ENCODE measurements at places on chromosomes 1 and 21.

- DNase-seq: no peak
Measured at GRCh38 chr1:43009274-43009673, 50.6 kb upstream of the SLC2A1 start.

DNA sequence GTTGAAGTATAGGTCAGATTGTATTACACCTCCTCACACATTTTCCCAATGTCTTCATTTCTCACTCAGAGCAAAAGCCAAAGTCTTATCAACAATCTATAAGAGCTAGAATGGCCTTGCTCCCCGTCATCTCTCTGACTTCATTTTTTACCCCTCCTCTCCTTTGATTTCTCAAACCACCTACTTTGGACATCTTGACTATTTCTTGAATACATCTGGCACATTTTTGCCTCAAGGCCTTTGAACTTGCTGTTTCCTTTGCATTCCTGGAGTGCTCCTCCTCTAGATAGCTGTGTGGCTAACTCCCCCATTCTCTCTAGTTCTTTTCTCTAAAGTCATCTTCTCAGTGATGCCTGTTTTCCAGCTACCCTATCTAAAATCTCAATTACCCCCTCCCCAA lies 7.2 kb upstream of the XCL2 start:
- DNase-seq: no peak

- DNase-seq: no peak
Measured at GRCh38 chr1:7770669-7770996, 463 bp upstream of the VAMP3 start.

DNA sequence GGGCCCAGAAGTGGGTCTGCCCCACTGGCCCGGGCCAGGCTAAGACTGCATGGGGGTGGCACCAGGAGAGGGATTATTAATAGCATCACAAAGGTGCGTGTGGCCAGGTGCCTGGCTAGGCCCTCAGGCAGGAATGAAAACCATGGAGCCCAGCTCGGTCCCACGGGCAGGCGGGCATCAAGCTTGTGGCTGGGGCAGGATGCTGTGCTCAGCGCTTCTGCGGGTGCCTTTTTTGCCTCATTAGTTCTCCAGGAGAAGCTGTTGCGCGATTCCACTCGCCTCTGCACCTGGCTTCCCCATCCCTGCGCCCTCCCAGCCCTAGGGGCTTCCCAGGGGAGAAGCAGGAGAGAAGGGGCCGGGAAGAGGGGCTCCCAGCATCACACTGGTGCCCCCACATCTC lies 39.3 kb downstream of the CITED4 start:
- DNase-seq: no peak

- DNase-seq: no peak
Measured at GRCh38 chr1:14482784-14483450, 115.6 kb upstream of the KAZN start.

DNA sequence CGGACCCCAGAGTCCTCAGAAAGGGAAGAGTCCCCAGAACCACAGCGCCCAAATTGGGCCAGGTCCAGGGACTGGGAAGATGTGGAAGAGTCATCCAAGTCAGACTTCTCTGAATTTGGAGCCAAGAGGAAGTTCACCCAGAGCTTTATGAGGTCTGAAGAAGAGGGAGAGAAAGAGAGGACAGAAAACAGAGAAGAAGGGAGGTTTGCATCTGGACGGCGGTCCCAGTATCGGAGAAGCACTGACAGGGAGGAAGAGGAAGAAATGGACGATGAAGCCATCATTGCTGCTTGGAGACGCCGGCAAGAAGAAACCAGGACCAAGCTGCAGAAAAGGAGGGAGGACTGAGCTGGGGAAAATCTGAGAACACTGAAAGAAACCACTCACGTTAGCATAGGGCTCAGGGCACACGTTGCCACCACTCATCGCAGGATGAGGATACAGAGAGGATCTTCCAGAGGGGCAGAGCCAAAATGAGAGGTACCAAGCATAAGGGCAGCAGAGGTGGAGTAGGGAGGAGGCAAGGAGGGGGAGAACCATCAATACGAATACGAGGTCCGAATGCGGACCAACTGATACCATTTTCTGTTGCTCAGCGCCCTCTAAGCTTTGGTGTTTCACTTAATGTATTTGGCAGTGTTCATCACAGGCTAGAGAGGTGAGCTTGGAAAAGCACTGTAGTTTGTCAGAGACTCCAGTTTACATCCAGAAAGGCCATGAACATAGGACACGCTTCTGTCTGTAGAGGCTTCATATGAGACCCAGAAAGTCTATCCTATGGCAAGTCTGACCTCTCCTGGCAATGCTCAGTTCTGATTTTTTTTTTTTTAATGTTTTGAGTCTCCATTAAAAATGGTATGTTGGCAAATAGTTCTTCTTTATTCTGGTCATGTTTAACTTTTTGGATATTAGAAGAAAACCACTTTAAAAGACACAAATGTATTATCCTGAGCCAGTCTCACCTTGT lies 34.7 kb downstream of the STYXL2 start:
- DNase-seq: no peak

DNA sequence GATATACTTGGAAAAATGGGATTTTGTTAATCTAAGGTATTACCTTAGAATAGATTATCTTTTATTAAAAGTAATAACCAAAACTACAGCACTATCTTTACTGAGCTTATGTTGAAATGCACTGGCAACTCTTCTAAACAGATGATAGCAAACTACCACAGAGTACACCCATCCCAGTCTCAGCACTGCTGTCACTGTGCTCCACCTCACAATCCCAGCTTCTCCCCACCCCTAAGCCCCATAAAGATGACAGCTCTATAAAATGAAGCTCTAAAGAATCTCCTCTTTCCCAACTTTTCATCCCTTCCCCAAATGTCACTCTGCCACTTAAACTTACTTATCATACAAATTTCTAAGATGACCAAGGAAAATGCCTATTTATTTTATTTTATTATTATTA lies 6.4 kb downstream of the DSTYK start:
- no peak for DNase-seq

DNA sequence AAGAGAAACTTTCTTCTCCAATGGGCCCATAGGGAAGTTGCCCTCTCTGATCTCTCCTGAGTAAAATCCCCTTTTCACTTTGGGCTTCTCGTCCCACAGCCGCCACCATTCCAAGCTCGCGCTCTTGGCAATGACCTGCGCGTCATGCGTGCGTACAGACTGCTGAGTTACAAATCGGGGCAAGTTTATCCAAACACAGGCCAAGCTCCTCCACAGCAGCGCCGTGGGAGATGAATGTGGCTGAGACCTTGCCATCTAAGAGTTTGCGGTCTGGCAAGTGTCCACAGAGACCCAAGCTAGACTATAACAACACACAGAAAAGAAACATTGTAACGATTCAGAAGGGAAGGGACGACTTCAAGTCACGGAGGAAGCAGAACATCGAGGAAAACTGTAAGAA lies 116.3 kb upstream of the SOD1 start:
- DNase-seq: no peak

DNA sequence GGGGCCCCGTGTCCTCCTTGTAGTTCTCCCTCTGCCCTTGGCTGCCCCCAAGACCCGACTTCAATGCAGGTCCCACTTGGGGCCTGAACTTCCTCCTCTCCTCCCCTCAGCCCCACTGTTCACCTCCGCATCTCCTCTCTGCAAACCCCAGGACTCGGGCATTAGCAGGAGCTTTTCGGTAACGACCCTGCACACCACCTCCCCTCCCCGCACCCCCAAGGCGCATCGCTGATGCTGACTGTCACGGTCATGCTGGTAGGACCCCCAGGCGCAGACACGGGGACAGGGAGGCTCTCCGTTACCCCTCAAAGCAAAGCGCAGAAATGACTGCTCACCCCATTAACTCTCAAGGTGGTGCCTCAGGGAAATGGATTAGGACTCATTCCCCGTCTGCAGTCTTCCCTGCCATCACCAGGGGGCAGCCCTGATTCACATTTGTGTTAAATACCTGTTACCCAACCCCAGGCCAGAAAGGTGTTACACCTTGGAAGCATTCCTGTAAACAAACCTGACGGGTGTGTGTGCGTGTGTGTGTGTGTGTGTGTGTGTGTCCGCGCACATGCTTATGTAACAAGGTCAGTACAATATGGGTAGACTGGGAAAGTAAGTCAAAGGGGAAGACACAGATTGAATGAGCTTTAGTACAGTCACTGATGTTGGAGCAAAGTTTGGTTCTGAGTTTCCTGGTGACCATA lies 6.4 kb upstream of the GUCA2B start:
- no peak for DNase-seq

DNA sequence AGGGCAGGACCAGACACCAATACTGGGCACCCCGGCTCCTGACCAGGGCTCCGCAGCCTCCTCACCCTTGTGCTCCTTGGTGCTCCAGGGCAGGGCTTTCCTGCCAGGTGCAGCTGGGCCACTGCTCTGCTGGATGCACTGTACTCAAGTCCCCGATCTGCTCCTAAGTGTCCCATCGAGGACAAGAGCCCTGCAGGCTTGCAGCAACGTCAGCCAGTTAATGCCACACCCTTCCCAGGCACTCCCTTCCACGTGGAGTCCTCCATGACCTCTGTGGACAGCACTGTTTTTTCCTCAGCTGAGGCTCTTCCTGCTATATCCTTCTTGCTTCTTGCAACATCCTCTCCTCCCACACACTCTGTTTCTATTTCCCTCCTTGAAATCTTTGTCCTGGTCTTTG lies 94.0 kb upstream of the NGF start:
- DNase-seq: no peak

GRCh38 chr1:233065685-233066084 lies 115.3 kb downstream of the NTPCR start:
- DNase-seq: no peak

DNA sequence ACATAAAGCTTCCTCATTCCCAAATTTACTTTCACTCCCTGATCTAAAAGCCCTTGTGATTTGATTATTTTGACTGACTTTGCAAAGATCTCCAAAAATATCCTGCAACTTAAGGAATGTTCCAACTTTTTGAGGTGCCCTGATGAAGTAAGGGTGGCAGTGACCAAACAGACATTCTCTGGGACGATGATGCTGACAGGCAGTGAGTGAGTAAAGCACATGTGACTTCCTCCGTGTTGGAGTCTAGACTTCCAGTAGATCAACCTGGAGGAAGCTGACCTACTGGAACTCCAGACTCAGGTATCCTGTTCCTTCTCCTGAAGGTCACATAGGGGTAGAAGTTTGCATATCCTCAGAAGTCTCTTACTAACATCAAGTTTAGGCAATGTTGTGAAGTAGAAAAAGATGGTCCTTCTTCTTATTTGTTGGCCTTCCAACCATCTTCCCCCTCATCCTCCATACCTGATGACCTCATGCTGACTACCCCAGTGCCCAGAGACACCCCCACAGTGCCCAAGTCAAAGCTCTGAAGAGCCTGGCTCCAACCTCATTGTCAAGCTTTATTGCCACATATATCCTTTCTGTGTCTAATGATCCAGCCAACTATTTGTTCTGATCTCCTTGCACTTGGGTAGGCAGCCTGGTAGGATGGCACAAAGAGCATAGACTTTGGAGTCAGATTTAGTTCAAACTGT lies 16.0 kb downstream of the TNFSF4 start:
- no peak for DNase-seq

- DNase-seq: no peak
Measured at GRCh38 chr1:175683491-175684298, 59.7 kb downstream of the TNR start.

Measured in activated gamma-delta T cell (primary cell).